ENCODE measurements at places on chromosomes 16 and 17. TPM values are rescaled to one million over a fixed set of nuclear protein-coding genes. Genes with fewer than 3 reads are reported as not detected.
A peak's percentile ranks its signal among the peaks of the same experiment; 100 is the strongest.

GRCh38 chr16:50371936-50372595, 3.3 kb upstream of the BRD7 start:
- peaks cover 22% of the 10 kb centered on the region for H3K4me1 ChIP-seq
- no peak overlapping the region for H3K27ac ChIP-seq
- DNase-seq = no peak
- H3K36me3 ChIP-seq = peaks cover 9% of the 10 kb centered on the region

GRCh38 chr16:24534620-24535019, 4.7 kb upstream of the RBBP6 start:
- DNase-seq = no peak
- H3K36me3 ChIP-seq = no peaks in the 10 kb centered on the region
- peaks cover 4% of the 10 kb centered on the region for H3K4me1 ChIP-seq
- no peak overlapping the region for H3K4me3 ChIP-seq
- no peak overlapping the region for H3K27ac ChIP-seq
- no peaks in the 10 kb centered on the region for H3K27me3 ChIP-seq

DNA sequence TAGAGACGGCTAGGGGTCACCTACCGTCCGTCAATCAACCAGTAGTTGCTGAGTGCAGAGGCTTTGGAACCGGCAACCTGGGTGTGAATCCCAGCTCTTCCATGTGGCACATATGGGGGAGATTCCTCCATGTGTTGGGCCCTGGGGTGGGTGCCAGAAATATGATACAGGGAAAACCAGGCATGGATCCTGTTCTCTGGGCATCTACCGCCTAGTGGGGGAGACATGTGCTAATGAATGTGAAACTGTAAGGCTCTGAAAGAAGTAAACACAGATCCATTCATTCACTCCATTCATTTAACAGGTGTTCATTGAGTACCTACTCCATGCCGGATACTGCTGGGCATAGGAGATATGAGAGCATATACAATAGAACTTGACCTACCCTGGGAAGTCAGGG, 39.5 kb upstream of the SDK2 start:
- H3K4me1 ChIP-seq = no peaks in the 10 kb centered on the region
- DNase-seq = no peak
- H3K36me3 ChIP-seq = no peaks in the 10 kb centered on the region
- no peak overlapping the region for H3K27ac ChIP-seq
- H3K27me3 ChIP-seq = peaks cover 44% of the 10 kb centered on the region
- no peak overlapping the region for H3K4me3 ChIP-seq

DNA sequence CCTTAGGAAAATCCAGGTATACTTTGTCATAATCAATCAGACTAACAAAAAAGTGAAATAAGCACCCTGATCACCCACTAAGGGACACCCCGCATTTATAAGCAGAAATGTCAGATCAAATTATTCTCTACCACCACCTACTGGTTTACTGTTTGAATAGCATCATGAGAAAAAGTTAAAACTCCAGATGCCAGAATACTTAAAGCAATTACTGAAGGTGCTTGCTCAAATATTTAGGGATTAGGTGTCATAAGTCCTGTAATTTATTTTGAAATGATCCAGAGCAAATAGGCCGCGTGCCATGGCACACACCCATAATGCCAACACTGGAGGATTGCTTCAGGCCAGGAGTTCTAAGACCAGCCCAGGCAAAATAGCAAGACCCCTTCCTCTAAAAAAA, 2.3 kb downstream of the TOP2A start:
- H3K27ac ChIP-seq = no peak overlapping the region
- DNase-seq = no peak

DNA sequence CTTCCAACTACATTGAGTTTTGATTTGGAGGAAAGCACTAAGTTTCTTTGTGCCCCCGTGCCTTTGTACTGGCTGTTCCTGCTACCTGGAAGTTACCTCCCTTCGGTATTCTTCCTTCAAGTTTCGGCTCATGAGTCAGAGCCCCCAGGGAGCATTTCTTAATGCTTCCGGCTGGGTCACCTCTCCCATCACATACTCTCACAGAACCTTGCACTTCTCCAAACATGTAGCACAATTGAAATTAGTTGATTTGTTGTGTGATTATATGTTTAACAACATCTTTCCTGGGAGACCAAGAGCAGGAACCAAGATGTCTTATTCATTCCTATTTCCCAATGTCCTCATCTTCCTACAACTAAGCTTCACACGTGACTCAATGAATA, 158.6 kb upstream of the CDH5 start:
- no peaks in the 10 kb centered on the region for H3K36me3 ChIP-seq
- H3K27ac ChIP-seq = no peak overlapping the region
- no peaks in the 10 kb centered on the region for H3K4me1 ChIP-seq
- H3K4me3 ChIP-seq = no peak overlapping the region

- no peaks in the 10 kb centered on the region for H3K36me3 ChIP-seq
- peaks cover 41% of the 10 kb centered on the region for H3K4me1 ChIP-seq
- DNase-seq = no peak
- peak overlapping the region; percentile 97 for H3K4me3 ChIP-seq
Observed at GRCh38 chr16:15952265-15952711, 2.9 kb downstream of the ABCC1 start.

- H3K4me1 ChIP-seq = peaks cover 19% of the 10 kb centered on the region
- H3K4me3 ChIP-seq = no peak overlapping the region
- H3K27ac ChIP-seq = no peak overlapping the region
- H3K27me3 ChIP-seq = no peaks in the 10 kb centered on the region
Observed at GRCh38 chr16:23668873-23669272, 9.8 kb upstream of the PLK1 start.

GRCh38 chr17:15900871-15901270, 44.1 kb upstream of the ADORA2B start:
- H3K4me3 ChIP-seq = no peak overlapping the region
- H3K27ac ChIP-seq = no peak overlapping the region
- H3K27me3 ChIP-seq = no peaks in the 10 kb centered on the region
- H3K36me3 ChIP-seq = no peaks in the 10 kb centered on the region
- H3K4me1 ChIP-seq = peaks cover 15% of the 10 kb centered on the region

- no peak overlapping the region for H3K27ac ChIP-seq
- peaks cover 14% of the 10 kb centered on the region for H3K27me3 ChIP-seq
- H3K4me3 ChIP-seq = no peak overlapping the region
Observed at GRCh38 chr17:62666061-62666800, 38.8 kb downstream of the MRC2 start.

DNA sequence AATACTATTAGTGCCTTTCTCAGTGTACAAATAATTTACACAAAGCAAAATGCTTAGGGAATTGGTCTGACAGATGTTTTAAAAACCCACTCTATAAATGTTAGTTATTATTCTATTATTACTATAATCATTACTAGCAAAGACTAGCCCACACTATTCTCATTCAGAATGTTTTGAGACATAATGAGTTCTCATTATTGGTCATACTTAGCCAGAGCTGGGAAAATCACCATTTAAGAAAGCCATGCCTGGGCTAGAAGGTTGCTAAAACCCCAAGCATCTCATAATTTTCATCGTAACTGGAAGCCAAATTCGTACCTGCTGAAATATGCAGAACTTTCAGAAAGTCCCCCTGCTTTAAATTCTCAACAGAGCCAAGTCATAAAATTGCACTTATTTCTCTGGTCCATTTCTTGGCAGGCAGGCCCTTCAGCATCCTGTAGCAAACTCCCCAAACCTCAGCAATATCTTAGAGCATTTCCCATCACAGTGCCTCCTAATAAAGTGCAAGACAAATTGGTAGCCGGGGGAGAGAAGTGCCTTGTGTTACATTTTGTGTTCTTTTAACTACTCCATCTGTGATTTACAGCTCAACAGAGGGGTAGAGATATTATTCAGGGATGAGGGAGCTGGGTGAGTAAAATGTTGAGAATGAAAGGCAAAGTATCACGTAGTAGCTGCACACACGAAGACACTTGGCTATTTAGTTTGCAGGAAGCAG, 79.8 kb upstream of the ADAMTS18 start:
- no peak overlapping the region for H3K27ac ChIP-seq
- H3K36me3 ChIP-seq = no peaks in the 10 kb centered on the region
- no peaks in the 10 kb centered on the region for H3K4me1 ChIP-seq

DNA sequence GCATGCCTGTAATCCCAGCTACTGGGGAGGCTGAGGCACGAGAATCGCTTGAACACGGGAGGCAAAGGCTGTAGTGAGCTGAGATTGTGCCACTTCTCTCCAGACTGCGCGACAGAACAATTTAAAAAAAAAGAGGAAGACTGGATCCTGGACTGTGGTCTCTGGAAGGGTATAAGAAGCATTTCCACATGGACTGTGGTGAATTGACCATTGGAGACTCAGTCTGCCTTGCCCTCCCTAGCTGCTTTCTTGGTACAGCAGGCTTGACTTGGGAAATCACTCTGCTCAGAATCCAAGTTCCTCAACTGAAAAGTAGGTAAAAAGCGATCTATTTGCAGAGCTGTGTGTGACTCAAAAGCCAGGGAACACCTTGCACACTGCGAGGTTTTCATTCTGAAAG, 1.0 kb upstream of the MGRN1 start:
- no peaks in the 10 kb centered on the region for H3K27me3 ChIP-seq
- peak overlapping the region; percentile 99 for H3K27ac ChIP-seq
- H3K4me3 ChIP-seq = peak overlapping the region; percentile 94
- H3K36me3 ChIP-seq = no peaks in the 10 kb centered on the region

- no peak overlapping the region for H3K4me3 ChIP-seq
- no peaks in the 10 kb centered on the region for H3K4me1 ChIP-seq
- no peak for DNase-seq
- H3K36me3 ChIP-seq = no peaks in the 10 kb centered on the region
- no peak overlapping the region for H3K27ac ChIP-seq
- H3K27me3 ChIP-seq = peaks cover 31% of the 10 kb centered on the region
Observed at GRCh38 chr17:61579961-61580360, 11.1 kb downstream of the NACA2 start.

GRCh38 chr17:40466298-40466971, 23.2 kb downstream of the IGFBP4 start:
- no peaks in the 10 kb centered on the region for H3K4me1 ChIP-seq
- no peak overlapping the region for H3K4me3 ChIP-seq
- DNase-seq = no peak
- H3K27ac ChIP-seq = no peak overlapping the region
- H3K27me3 ChIP-seq = no peaks in the 10 kb centered on the region

DNA sequence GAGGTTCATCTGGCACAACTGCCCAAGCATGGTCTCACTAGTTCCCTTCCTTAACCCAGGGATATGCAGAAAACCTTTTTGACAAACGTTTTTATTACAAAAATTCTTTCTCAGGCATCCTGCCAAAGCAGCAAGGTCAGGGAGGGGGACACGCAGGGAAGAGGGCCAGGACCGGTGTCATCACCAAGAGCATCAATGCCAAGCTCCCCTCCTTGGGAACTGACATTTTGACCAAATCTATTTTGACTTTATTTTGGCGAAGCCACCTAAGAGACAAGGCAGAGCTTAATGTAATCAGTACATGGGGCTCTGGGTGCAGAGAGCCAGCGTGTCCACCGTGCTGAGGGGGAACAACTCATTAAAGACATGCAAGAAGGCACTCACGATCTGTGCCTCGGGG, 265.2 kb downstream of the CBLN1 start:
- H3K27ac ChIP-seq = no peak overlapping the region
- no peaks in the 10 kb centered on the region for H3K36me3 ChIP-seq
- no peak for DNase-seq
- peaks cover 4% of the 10 kb centered on the region for H3K27me3 ChIP-seq
- no peak overlapping the region for H3K4me3 ChIP-seq
- no peaks in the 10 kb centered on the region for H3K4me1 ChIP-seq

DNA sequence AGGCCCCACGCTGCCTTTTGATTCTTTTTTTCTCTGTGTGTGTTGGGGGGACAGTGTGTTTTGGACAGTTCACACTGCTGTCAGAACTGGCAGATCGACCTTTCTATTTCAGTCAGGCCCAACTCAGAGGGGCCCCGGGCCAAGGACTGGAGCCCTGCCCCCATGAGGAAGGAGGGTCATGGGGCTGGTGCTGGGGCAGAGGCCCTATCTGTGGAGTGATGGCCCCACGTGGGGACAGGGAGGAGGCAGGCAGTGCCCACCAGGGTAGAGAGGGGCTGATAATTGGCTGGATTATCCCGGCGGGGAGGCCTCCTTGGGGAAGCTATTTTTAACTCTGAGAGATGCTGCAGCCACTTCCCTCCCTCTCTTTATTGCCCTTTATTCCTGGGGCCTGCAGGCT, 5.7 kb upstream of the KCNJ12 start:
- no peaks in the 10 kb centered on the region for H3K36me3 ChIP-seq
- no peak for DNase-seq
- H3K4me3 ChIP-seq = no peak overlapping the region
- peaks cover 5% of the 10 kb centered on the region for H3K4me1 ChIP-seq
- H3K27ac ChIP-seq = no peak overlapping the region
- H3K27me3 ChIP-seq = peaks cover 3% of the 10 kb centered on the region

The MPHOSPH6 gene
- 38.2 TPM for total RNA-seq

GRCh38 chr17:67489273-67489672, 112.2 kb downstream of the PITPNC1 start:
- no peaks in the 10 kb centered on the region for H3K36me3 ChIP-seq
- peak overlapping the region; percentile 28 for H3K27ac ChIP-seq
- DNase-seq = no peak
- peaks cover 86% of the 10 kb centered on the region for H3K4me1 ChIP-seq
- no peaks in the 10 kb centered on the region for H3K27me3 ChIP-seq

The LPO gene
- total RNA-seq = not detected

DNA sequence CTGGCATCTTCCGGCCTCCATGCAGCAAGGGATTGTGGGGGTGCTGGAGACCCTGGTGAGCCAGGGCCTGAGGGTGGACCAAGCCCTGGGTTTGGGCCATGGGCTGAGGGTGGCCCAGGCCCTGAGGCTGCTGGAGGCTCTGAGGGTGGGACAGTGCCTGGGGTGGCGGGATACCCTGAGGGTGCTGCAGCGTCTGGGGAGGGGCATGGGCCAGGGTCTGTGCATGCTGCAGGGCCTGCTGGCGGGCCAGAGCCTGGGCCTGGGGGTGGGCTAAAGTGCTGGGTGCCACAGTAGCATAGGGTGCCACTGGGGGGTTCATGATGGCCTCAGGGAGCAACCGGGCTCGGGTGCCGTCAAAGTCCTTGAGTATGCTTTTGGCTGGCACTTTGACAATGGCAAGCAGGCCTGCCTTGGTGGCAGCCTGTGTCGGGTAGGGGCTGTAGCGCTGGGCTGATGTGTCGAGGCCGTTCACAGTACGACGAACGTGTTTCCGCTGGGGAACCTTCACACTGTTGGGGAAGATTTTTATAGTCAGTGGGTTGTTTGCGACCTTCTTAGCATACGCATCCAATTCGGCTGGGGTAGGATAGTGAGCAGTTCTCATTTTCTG, 15.6 kb downstream of the TRAF4 start:
- DNase-seq = no peak
- no peak overlapping the region for H3K27ac ChIP-seq
- H3K4me3 ChIP-seq = no peak overlapping the region
- peaks cover 23% of the 10 kb centered on the region for H3K4me1 ChIP-seq
- H3K27me3 ChIP-seq = no peaks in the 10 kb centered on the region
- H3K36me3 ChIP-seq = peaks cover 13% of the 10 kb centered on the region

GRCh38 chr17:40820228-40820838, 2.1 kb downstream of the KRT10 start:
- H3K27me3 ChIP-seq = peaks cover 24% of the 10 kb centered on the region
- peak overlapping the region; percentile 74 for H3K4me3 ChIP-seq

GRCh38 chr16:69329369-69330285, 761 bp downstream of the PDF start:
- peaks cover 25% of the 10 kb centered on the region for H3K4me1 ChIP-seq
- peak overlapping the region; percentile 60 for H3K27ac ChIP-seq
- no peaks in the 10 kb centered on the region for H3K27me3 ChIP-seq
- peak overlapping the region; percentile 79 for H3K4me3 ChIP-seq
- H3K36me3 ChIP-seq = peaks cover 5% of the 10 kb centered on the region

All from natural killer cell treated with Interleukin-12 subunit alpha and Interleukin-12 subunit beta and Interleukin-15 and Interleukin-18, amount 100 ng/mL, for 72 hours (primary cell).